Cortex of kidney (tissue), 1 donor: ENCODE measurements at places on chromosomes 16 and 17.

GRCh38 chr16:49600536-49600935 is 226.9 kb downstream of the C16orf78 start:
- DNase-seq: no peak

DNA sequence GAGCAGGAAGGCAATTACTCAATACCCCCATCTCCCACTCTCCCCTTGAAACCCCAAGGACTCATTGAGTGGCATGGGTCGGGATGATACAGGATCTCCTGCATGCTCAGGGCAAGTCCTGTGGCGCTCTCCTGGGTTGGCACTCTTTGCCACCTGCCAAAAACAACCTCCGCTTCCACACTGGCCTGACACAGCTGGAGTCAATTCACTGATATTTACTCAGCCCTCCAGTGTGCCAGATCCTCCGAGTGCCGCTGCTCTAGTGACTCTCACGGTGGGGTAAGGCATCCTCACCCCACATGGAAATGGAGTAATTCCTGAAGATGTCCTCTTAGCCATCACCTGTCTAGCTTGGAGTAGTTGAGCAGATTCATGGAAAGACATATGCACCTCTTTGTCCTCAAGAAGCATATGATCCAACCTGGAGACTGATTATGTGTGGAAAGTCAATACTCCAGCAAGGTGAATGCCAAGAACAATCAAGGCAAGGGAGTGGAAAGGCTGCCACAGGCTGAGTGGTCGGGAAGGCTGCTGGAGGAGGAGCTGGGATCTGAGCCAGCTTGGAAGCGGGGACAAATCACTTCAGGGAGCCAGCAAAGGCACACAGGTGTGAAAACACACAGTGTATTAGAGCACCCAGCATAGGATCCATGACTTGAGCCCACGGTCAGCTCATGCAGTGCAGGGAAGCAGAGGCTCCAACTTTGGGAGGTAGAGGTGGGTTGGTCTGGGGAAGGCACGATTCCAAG is 12.6 kb upstream of the GOSR2 start:
- DNase-seq: no peak

DNA sequence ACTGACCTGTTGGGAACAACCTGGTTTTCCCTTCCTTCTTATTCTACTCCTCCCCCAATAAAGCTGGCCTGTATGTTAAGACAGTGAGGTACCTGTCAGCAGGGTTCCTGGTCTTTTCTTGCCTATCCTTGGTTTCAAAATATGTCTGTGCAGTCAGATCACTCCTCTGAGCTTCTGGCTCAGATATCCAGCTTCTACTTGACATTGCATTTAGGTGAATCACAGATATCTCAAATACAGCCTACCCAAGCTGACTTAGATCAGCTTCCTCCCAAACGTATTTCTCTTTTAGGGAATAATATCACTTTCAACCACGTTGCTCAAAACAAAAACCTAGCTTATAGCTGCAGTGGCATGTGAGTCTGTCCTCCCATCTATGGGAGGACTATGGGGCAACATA is 48.7 kb downstream of the TEX14 start:
- DNase-seq: no peak

DNA sequence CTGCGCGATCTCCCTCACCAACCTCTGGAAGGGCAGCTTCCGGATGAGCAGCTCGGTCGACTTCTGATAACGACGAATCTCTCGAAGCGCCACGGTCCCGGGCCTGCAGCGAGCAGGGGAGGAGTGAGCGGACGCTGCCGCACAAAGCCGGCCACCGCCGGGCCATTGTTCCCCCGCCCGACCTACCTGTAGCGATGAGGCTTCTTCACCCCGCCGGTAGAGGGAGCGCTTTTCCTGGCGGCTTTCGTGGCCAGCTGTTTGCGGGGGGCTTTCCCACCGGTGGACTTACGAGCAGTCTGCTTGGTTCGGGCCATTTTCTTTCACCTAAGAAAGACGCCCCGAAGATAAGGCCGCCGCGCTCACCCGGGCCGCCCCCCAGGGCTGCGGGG is 5.8 kb upstream of the UNK start:
- DNase-seq: no peak

- DNase-seq: no peak
Observed at GRCh38 chr17:75325348-75325747, 36.1 kb upstream of the SLC25A19 start.

GRCh38 chr17:57788725-57789124 is 43.6 kb upstream of the CCDC182 start:
- DNase-seq: no peak

- DNase-seq: no peak
Observed at GRCh38 chr17:40819528-40820125, 2.8 kb downstream of the KRT10 start.

DNA sequence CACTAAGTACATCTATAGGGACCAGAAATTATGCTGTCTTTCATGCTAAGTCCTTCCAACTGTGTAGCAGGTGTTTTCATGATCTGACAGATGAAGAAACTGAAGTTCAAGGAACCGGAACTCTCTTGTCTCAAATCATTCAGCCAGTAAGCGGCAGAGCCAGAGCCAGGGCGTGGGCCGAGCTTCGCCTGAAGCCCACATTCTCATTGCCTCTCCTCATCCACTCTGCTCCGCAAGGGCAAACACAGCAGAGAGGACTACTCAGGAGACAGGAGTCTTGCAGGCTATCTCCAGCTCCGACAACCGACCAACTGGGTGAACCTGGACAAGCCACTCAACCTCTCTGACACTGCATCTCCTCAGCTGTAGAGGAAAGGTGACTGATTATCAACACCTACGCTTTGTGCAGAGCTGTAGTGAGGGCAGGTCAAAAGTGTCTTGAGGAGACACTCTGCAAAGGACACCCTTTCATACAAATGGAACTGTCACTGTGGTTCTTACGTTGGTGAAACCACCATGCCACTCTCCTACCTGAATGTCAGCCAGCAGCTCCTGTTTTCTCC is 72.9 kb downstream of the CYTH1 start:
- DNase-seq: no peak

GRCh38 chr16:72860726-72861562 is 187.0 kb downstream of the ZFHX3 start:
- DNase-seq: no peak

DNA sequence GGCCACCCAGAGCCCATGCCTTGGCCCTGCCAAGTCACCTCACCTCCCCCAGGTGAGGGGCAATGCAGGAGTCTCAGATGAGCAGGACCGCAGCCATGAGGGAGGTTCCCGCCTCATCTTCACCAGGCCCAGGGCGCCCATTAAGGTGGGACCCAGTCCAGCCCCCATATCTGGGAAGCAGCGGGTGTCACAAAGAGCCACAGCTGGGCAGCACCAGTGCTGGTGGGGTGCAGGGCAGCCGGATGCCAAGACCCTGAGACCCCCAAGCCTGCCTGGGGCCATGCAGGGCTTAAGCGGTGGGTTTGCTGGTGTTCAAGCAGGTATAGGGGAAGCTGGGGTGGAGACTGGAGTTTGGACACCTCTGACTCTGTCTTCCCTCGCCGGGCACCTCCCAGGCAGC is 237.8 kb upstream of the GSE1 start:
- no peak for DNase-seq

GRCh38 chr17:56038131-56038530 is 115.1 kb upstream of the ANKFN1 start:
- DNase-seq: no peak

DNA sequence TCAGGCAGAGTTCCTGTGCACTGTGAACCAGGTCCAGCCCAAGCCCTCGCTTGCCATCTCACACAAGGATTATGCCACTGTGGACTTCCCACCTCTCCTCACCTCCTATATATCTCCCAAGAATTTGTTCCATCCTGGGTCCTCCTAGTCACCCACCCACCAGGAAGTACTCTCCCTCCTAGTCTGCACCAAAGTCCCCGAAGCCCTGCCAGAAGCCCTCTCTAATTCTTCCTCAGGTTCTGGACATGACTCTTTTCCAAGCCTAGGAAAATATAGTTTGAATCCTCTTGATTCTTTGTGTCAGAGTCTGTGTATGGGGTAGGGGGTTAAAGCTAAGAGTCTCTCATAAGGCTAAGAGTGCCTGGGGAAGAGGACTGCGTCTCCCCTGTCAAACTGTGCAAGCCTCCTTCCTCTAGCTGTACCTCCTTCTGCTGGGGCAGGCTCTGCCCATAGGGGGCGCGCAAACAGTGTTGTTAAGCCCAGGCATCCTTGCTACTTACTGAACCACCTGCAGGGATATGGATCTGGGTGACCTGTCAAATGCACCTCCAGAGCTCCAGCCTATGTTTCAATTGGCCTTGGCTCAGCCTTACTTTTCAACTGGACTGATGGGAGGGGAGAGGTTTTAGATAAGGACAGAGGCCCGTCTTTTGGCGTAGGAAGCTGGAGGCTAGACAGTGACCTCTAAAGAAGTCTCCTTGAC is 16.6 kb upstream of the DLX4 start:
- no peak for DNase-seq

DNA sequence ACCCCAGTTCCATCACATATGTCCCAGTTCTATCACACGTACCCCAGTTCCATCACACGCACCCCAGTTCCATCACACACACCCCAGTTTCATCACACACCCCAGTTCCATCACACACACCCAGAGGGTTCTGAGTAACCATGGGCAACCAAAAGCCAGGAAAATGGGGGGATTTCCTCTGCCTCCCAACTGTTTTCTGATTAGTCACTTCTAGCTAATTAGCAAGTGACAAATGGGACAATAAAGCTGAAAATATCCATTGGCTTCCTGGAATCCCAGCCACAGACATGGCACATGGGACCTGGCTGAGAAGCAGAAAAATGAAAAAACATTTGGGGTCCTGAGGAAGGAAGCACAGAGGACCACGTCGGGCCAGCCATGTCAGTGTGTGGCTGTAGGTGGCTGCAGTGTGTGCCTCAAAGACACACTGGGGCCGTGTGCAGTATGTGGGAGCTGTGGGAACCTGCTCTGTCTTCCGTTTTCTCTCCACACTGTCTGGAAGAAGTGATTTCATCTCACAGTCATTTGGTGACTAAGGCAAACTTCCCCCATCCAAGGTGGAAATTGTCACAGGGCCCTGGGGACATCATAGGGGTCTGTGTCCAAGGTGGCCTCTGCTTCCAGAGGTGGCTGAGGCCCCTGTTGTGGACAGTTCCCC is 106.7 kb downstream of the CMIP start:
- DNase-seq: no peak

- no peak for DNase-seq
Observed at GRCh38 chr17:64974750-64975317, 55.6 kb upstream of the LRRC37A3 start.

- DNase-seq: no peak
Observed at GRCh38 chr17:60748204-60748603, 70.6 kb downstream of the BCAS3 start.

DNA sequence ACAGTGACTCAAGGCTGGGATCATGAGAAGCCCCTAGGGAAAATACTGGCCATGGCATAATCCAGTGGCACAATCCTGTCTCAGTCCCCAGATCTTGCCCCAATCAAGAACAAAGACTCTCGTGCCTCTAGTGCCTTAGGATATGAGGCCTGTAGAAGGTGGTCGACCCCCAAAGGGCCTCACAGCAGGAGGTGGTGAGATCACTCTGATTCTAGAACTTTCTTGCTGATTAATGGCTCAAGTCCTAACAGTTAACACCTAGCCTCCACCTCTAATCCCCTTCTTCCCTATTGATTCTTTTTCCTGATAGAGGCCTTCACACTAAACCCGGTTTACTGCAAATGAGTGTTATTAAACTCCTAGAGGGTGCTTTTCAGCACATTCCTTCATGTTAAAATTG is 176.8 kb downstream of the CCDC182 start:
- no peak for DNase-seq

GRCh38 chr16:78782572-78782971 is 683.1 kb downstream of the WWOX start:
- DNase-seq: no peak

DNA sequence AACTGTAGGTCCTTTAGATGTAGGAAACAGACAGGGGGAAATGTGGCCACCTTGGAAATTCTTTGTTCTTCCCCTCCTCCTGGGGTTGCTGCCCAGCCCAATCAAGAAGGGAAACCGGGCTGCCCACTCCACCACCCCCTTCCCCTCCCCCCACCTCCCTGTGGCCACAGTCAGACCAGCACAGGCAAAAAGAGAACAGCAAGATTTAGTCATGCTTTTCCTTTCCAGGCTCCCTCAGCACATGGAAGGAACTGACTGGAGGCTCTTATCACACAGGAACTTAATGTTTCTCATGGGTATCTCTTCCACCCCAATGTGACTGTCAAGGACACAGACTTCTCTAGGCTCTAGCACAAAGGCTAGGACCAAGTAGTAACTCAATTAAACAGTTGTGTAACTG is 3.0 kb upstream of the CCL1 start:
- DNase-seq: no peak

GRCh38 chr16:50627419-50627818 is 53.7 kb downstream of the SNX20 start:
- DNase-seq: no peak

GRCh38 chr17:63276821-63277220 is 169.3 kb downstream of the CYB561 start:
- no peak for DNase-seq

DNA sequence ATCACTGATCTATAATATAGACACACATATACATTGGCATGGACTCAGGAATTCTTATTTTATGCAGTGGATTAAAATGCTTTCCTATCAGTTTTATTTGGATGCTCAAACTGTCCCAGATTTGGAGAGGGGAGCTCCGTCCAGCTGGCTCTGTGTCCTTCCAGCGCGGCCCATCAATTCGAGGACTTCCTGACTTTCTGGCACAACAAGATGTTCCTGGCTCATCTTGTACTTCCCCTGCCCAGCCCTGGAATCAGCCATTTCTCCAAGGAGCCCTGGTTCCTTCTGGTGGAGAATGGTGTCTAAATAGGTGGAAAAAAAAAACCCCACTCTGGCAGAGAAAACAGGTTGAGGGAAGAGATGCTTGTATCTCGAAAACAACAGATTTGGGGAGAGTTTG is 94.5 kb downstream of the CRISPLD2 start:
- no peak for DNase-seq

DNA sequence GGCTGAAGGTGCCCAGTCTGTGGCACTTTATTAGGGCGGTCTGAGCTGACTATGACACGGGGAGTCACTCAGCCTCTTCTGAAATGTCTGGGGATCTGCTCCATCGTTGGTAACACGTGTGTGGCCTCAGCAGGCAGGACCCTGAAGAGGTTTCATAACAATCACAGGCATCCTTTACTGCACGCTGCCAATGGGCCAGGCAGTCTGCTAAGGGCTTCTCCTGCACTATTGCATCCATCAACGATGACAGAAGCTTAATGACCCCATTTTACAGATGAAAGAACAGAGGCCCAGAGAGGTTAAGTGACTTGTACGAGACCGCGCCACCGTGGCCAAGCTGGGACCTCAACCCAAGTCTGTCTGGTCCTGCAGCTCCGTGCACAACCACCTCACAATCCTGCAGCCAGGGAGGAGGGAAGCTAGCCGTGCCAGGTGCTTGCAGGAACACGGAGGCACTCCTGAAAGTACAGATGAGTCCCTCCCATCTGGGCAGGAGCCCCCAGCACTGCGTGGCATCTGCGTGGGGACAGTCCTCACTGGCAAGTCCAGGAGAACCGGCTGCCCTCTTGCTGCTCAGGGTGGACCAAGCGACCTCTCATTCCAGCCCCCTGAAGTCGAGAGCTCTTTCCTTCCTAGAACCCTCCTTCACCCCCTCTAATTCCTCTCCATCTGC is 40.0 kb downstream of the RPH3AL start:
- DNase-seq: no peak
